H1 (cell line): ENCODE measurements at places on chromosomes 2 and 18. TPM values are rescaled to one million over a fixed set of nuclear protein-coding genes. Genes with fewer than 3 reads are reported as not detected.

The TOGARAM2 gene
- 0.59 and 1.4 TPM in 2 replicates for total RNA-seq

DNA sequence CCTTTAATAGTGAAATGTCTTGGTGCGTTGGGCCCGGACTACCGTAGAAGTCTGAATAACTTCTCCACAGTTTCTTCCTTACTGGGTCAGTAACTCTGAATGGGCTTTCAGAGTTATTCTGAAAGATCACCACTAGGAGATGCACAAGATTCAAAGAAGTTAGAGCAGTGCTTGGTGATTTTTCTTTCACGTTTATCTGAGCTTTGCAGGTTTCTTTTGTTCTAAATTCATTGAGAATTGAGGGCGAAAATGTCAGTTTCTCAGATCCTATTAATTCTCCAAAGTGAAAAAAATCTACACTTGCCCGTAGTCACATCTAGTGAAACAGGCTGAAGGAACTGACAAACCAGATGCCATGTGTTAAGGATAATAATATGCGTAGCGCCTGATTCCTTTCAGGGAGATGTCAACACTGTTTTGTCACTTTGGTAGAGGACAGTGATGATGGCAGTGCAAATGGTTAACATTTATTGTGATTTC, 70.1 kb downstream of the QPCT start:
- H3K4me3 ChIP-seq, result no peak overlapping the region
- no peak for DNase-seq
- H3K27ac ChIP-seq, result no peak overlapping the region
- no peaks in the 10 kb centered on the region for H3K36me3 ChIP-seq
- no peaks in the 10 kb centered on the region for H3K4me1 ChIP-seq

The ZSWIM2 gene
- total RNA-seq, result not detected in 2 replicates

The LOXHD1 gene
- total RNA-seq, result not detected in 2 replicates

- no peak overlapping the region for H3K27ac ChIP-seq
- no peaks in the 10 kb centered on the region for H3K4me1 ChIP-seq
- peaks cover 22% of the 10 kb centered on the region for H3K36me3 ChIP-seq
- H3K27me3 ChIP-seq, result no peaks in the 10 kb centered on the region
- no peak overlapping the region for H3K4me3 ChIP-seq
- DNase-seq, result no peak
Observed at GRCh38 chr2:54672590-54673456, 50.6 kb upstream of the EML6 start.

GRCh38 chr18:9902832-9903231, 11.0 kb upstream of the VAPA start:
- no peaks in the 10 kb centered on the region for H3K36me3 ChIP-seq
- DNase-seq, result no peak
- no peaks in the 10 kb centered on the region for H3K4me1 ChIP-seq
- no peaks in the 10 kb centered on the region for H3K27me3 ChIP-seq
- no peak overlapping the region for H3K27ac ChIP-seq
- H3K4me3 ChIP-seq, result no peak overlapping the region

DNA sequence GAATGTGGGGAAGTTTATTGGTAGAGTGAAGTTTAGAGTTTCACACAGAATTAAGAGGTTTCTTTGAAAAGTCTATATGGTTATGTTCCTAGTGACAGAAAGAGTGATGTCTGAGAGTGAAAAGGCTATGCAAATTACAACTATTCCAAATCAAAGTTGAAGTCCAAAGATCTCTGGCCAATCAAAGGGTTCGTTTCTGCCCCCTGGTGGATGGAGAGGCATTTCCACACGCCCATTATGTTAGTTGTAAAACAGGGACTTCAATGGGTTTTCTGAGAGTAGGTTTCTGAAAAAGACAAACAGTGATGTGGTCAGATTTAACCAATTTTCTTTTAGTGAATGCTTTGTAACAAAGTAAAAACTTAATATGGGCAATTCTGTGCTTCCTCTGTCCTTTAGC, 441.5 kb upstream of the POU3F3 start:
- no peak overlapping the region for H3K27ac ChIP-seq
- H3K36me3 ChIP-seq, result no peaks in the 10 kb centered on the region
- peak; percentile 70 for DNase-seq
- H3K4me1 ChIP-seq, result peaks cover 3% of the 10 kb centered on the region
- H3K27me3 ChIP-seq, result no peaks in the 10 kb centered on the region

- no peak overlapping the region for H3K27ac ChIP-seq
- no peak for DNase-seq
- H3K36me3 ChIP-seq, result peaks cover 4% of the 10 kb centered on the region; the same call in 1 of the 2 replicates
- no peak overlapping the region for H3K4me3 ChIP-seq
Observed at GRCh38 chr2:101012054-101012705, 10.1 kb downstream of the RPL31 start.

The ARHGEF33 gene
- 0.57 and 0.95 TPM in 2 replicates for total RNA-seq

GRCh38 chr2:222294996-222295367, 3.8 kb downstream of the PAX3 start:
- H3K27ac ChIP-seq, result no peak overlapping the region
- H3K4me3 ChIP-seq, result 0 out of 2 replicates have a peak overlapping the region, but pooled peaks have one; percentile 6

DNA sequence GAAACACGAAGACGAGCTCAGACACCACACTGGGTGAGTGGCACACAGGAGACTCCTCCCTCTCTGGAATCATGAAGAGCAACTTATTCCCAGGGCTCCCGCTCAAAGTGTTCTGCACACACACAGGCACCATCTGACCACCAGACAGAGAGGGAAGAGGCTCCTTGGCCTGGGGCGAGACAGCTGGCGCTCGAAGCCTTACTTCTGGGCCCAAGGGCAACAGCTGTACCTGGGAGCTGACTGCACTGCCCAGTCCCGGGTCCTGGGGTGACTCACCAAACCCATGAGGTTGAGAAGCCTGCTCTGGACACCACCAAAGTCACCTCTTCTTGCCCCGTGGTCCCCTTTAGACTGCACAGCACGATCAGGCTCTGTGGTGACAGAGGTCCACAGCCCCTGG, 42.4 kb downstream of the ADCY3 start:
- no peaks in the 10 kb centered on the region for H3K4me1 ChIP-seq
- no peak for DNase-seq
- H3K27ac ChIP-seq, result no peak overlapping the region
- no peak overlapping the region for H3K4me3 ChIP-seq
- H3K27me3 ChIP-seq, result no peaks in the 10 kb centered on the region
- H3K36me3 ChIP-seq, result no peaks in the 10 kb centered on the region

- H3K36me3 ChIP-seq, result no peaks in the 10 kb centered on the region
- no peaks in the 10 kb centered on the region for H3K4me1 ChIP-seq
- no peak overlapping the region for H3K4me3 ChIP-seq
- no peak overlapping the region for H3K27ac ChIP-seq
Observed at GRCh38 chr18:12928641-12929040, 19.2 kb upstream of the SEH1L start.
